ENCODE measurements at places on chromosomes 7 and 10.
A peak's percentile ranks its signal among the peaks of the same experiment; 100 is the strongest.

- no peak for DNase-seq
Observed at GRCh38 chr10:4383651-4384098, 442.3 kb upstream of the AKR1E2 start.

GRCh38 chr7:119123326-119123725, 898.8 kb downstream of the ANKRD7 start:
- DNase-seq: no peak

DNA sequence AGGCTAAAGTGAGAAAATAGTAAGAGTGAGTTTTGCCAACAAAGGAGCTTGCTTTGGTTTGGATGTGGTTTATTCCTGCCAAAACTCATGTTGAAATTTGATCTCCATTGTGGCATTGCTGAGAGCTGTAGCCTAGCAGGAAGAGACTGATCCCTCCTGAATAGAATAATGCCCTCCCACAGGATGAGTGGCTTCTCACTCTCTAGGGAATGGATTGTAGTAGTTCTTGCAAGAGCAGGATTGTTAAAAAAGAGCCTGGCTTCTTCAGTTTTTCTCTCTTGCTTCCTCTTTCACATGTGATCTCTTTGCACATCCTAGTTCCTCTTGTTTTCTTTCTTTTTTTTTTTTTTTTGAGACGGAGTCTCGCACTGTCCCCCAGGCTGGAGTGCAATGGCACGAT, 34.4 kb downstream of the ASAH2 start:
- peak; percentile 73 for DNase-seq

DNA sequence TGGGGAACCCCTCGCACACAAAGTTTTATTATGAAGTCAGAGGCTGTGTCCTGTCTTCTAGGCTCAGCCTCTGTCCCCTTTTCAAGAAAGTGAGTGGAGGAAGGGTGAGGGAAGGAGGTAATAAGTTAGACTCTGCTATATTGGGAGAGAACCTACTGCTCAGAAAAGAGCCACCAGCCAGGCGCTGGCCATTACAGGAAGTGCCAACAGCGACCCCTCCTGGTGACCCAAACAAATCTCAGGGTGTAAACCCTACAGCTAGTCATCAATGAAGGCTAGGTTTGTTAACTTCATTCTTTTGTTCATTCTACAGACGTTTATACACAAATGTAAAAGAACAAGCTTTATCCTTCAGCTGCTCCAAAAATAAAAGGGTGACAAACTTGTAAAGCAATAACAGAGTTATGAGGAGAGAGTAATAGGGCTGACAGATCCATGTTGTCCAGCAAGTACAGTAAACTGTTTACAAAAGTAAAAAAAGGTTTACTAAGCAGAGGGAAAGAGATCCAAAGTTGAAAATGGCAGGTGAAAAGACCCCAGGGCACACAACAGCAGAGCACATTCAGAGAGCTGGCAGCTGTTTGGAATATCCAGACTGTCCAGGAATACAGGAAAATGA, 82.7 kb downstream of the FAM204A start:
- DNase-seq: no peak

DNA sequence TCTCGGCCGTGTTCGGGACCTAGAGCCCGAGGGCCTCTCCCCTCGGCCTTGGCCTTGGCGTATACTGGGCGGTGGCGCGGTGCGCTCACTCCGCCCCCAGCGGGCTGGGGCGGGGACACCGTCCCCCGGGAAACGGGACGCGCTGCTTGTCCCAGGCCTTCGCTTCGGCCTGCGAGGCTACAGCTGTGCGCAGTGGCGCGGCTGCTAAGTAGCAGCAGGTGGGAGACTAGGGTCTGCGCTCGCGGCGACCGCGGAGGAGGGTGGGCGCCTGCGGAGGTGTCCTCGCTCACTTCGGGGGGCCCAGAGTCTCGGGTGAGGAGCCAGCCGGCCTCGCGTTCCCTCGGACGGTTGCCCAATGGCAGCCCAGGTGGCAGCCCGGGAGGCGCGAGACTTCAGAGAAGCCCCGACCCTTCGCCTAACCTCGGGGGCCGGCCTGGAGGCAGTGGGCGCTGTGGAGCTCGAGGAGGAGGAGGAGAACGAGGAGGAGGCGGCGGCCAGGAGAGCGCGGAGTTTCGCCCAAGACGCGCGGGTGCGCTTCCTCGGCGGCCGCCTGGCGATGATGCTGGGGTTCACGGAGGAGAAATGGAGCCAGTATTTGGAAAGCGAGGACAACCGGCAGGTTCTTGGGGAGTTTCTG, at the start of gene DNAH11:
Gene DNAH11, plus strand, starts transcription at position 149 of the 637 bp plus-strand sequence. Its CDS starts 207 bp downstream, at position 356.
- no peak for DNase-seq

- peak; percentile 51 for DNase-seq
Observed at GRCh38 chr10:24891823-24892222, 60.6 kb downstream of the PRTFDC1 start.
